ENCODE measurements at places on chromosomes 12 and 14.

DNA sequence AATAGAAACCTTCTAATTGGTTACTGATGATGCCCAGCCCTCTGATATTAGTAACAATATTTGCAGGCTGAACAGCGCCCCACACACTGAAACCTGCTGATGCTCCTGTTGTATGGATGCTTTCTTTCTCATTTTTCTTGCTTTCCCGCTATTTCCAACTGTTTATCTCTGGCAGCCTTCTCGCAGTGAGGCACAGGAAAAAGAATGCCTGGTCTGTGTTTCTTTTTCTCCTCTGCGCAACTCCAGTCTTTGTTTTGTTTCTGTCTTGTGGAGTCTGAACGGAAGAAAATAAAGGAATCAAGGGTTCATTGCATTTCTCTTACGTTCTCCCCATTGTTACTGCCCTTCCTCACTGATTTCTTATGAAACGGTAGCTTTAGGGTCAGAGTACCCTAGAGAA is 451.2 kb downstream of the EGLN3 start:
- DNase-seq = no peak

DNA sequence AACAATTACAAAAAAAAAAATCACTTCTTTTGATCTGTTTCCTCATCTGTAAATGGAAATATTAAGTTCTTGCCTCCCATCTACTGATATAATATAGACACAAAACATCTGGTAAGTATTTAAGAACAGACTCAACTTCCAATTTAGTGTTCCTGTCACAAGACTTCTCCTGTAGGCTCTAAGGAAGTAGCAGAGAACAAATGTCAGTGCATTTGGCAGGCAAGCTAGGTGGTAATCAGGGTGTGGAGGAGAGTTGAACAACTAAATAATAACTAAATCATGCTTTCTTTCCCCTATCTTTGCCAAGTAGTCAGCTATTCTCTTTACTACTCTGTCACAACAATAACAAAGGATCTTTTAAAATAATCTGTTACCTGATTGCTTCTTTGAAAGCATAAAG is 22.1 kb downstream of the BAZ1A start:
- no peak for DNase-seq

DNA sequence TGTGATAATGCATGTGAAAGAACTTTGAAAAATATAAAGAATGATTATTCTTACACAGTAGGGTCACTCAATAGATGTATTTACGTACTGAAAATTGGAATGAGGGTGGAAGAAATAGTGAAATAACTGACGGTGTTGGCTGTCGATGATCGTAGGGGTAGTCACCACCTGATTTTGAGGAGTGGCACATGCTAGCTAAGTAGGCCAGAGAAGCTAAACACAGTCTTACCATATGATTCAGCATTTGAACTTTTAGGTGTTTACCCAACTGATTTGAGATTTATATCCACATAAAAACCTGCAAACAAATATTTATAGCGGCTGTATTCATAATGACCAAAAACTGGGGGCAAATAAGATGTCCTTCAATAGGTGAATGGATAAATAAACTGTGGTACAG is 47.6 kb upstream of the HIF1A start:
- no peak for DNase-seq

- DNase-seq = no peak
Measured at GRCh38 chr12:55671746-55672145, 35.1 kb downstream of the OR10P1 start.

- DNase-seq = no peak
Measured at GRCh38 chr12:47189728-47190127, 110.0 kb upstream of the AMIGO2 start.

DNA sequence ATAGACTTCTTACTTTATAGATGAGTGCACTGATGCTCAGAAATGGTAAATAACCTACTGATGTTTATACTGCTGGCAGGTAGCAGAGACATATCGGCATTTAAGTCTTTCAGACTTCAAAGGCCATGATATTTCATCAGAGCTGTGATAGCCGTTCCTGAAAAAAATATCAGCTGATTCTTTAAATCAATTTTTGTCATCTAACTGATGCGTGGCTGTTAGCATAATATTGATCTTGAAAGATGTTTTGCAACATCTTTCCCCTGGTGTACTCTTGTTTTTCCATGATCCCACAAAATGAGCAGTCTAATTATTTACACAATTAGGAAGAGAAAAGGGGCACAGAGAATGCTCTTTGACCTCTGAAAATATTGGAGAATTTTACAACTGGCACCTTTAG is 1.6 kb upstream of the SLCO1B1 start:
- no peak for DNase-seq

DNA sequence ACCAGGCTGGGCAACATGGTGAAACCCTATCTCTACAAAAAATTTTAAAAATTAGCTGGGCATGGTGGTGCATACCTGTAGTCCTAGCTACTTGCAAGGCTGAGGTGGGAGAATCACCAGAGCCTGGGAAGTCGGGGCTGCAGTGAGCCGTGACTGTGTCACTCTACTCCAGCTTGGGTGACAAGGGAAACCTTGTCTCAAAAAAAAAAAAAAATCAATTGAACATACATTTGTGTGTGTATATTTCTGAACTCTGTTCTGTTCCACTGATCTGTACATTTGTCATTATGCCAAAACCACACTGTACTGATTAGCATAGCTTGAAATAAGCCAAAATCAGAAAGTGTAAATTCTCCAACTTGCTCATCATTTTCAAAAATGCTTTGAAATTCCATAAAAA is 254.6 kb downstream of the SOX5 start:
- DNase-seq = no peak

DNA sequence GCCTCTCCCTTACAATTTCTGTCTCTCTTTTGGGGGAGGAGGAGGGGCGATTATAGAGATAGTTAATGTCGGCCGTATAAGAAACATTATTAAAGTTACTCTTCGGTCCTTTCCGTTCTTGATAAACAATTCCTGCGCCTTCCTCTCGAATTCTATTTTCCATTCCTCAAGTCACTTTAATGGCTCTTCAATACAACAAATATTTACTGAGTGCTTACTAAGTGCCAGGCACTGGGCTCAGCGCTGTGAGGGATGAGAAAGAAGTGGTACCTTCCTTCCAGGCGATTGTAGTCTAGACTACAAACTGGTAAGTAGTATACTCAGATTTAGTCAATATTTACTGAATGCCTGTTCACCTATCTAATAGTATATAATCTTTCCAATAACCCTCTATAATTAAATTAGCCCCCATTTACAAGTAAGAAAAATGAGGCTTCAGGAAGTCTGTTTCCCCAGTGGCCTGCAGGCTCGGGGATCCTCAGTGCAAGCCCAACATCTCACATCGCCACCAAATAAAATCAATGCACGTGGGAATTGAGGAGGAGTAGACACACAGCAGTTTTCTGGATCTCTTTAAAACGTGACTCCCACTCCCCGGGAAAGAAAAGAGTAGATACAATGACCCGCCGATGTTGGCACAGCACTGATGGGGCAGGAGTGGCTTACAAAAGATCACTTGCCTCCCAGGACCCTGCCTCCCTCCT is 589 bp upstream of the ZNF219 start:
- no peak for DNase-seq

DNA sequence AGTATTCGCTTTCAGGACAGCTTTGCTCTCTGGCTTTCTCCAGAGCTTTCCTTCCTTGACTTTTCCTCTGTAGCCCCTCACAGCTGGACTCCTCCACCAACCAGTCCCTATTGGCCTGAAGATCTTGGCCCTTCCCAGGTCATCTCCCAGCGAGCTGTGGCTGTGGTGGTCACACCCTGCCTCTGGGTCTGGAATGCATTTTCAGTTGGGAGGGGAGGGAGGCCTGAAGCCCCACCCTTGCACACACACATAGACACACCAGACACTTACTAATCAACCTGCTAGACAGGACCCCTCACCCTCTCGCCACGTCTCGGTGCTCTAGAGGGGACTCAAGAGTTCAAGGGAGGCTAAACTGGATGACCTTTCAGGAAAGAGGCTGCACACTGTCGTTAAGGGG is 13.9 kb downstream of the JDP2 start:
- no peak for DNase-seq

Data from stimulated activated CD8-positive, alpha-beta memory T cell treated with anti-CD3 and anti-CD28 coated beads, Interleukin-2, amount 100 ng/mL, for 48 hours (primary cell).